ENCODE measurements at places on chromosomes 3 and 15. TPM values are rescaled to one million over a fixed set of nuclear protein-coding genes. Genes with fewer than 3 reads are reported as not detected.

DNA sequence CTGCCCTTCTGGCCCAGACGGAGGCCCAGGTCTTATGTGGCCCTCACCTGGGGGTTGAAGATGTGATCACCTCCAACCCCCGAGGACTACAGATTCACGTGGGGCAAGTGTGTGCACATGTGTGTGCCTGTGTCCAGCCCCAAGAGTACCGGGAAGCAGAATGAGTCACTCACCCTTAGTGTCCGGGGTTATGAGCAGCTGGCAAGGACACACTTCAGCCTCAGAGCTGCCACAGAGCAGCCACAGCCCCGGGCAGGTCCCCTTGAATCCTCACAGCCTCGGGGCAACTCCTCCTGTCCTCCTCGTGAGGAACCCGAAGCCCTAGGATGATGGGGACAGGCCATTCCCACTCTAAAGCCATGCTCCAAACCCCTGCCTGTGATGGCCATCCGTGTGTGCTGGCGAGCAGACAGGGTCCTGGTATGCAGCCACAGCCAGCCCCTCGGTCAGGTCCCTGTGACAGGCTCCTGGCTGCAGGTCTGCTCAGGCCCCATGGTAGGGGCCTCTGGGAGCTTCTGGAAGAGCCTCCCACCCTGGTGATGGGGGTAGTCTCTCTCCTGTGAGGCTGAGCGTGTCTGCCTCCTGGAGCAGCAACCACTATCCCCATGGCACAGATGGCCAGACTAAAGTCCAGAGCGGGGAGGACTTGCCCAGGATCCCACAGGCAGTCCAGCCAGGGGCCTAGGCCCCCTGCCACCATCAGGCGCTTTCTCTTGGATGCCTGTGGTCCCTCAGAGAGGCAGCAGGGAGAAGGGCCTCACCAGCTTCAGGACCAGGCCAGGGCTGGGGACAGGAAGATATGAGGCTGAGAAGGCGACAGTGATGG lies 852 bp downstream of the STAB1 start:
- no peak for DNase-seq

GRCh38 chr3:133479895-133480669 lies 80.2 kb downstream of the BFSP2 start:
- no peak for DNase-seq

DNA sequence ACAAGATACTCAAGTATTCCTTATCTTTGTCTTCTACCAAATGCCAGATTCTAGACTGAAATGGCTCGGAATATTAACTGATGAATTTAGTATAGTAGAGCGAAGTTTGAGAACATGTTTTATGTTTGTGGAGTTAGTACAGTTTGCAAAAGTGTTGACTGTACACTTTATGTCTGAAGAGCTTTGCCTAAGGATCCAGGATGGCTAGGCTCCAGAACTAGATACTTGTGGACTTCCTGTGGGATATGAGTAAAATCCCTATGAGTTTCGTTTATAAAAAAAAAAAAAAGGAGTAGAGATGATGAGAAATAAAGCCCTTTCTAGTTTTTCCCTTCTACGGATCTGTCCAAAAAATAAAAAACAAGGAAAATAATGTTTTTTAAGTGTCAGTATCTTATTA lies 96.7 kb downstream of the TP63 start:
- DNase-seq: no peak

The ADGRG7 gene
- not detected for total RNA-seq

Measured in aorta (tissue), 5 donors.